Endothelial cell (in vitro differentiated cells): ENCODE measurements at places on chromosomes 4 and X. TPM values are rescaled to one million over a fixed set of nuclear protein-coding genes. Genes with fewer than 3 reads are reported as not detected.

GRCh38 chrX:56765811-56766553, 36.9 kb downstream of the NBDY start:
- no peak for DNase-seq

DNA sequence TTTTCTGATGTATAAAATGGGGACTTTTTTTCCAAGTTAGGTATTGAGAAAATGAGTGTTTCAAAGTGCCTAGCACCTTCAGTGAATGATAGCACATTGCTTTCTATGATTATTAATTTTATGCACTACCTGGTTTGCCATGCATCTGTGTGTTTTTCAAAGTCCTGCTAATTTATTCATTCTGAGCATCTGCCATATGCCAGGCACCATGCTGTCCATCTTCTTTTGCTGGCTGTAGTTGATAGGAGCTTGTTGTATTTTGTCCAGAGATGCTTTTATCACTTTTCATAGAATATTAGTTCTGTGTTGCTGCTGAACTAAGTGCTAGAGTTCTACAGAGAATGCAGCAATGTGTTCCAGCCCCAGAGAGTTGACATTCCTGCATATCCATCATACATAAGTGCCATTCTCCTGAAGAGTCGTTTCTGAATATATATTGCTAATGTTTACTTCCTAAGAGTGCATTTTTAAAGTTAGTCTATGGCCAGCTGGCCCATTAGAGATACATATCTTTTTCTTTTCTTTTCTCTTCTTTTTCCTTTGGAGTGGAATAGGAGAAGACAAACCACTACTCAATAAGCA, 49.0 kb upstream of the CLNK start:
- no peak for DNase-seq

- no peak for DNase-seq
These were observed 37.7 kb downstream of the FRYL start for GRCh38 chr4:48742412-48742811.

DNA sequence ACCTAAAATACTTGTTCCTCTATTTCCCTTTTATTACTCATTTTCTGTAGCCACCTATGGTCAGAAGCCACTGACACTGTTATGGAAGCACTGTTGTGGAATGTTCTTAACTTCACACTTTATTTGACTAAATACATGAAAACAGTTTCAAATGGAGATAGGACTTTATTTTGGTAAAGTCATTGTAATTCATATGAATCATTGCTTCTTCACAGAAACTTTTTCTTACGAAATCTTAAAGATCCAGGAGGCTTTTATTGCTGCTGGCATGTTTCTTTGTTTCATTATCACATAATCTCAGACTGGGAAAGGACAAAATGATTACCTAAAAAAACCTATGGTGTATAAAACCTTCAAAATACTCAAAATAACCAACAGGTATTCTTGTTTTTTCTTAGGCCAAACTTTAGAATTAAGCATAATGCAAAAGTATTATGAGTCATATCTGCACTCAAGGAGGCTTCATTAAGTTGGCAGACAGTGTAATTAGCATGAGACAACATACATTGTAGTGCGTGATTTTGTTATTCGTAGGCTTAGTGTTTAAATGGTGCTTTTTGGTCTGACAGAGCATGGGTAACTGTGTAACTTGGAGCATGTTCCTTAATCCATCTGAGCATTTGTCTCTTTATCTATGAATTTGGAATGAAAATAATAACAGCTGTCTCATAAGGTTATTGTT, 58.0 kb downstream of the SH3BGRL start:
- DNase-seq: no peak

DNA sequence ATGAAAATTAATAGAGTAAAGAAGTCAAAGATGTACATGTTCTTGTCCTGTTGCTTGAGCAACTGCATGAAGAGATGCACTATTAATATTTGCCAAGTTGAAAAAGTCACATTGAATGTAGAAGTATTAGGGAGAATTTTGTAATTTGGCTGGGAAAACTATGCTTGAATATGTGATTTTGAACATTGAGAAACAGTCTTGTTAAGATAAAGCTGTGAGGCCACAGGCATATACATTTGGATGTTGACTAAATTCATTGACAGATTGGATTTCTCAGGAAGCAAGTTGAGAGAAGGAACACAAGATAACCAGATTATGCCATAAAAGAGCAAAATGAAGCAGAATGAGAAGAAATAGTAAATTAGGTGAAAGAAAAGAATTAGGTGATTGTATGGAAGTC, 1777.5 kb upstream of the PCDH7 start:
- DNase-seq: no peak

GRCh38 chr4:165048170-165048569, 5.5 kb upstream of the TRIM75 start:
- no peak for DNase-seq

DNA sequence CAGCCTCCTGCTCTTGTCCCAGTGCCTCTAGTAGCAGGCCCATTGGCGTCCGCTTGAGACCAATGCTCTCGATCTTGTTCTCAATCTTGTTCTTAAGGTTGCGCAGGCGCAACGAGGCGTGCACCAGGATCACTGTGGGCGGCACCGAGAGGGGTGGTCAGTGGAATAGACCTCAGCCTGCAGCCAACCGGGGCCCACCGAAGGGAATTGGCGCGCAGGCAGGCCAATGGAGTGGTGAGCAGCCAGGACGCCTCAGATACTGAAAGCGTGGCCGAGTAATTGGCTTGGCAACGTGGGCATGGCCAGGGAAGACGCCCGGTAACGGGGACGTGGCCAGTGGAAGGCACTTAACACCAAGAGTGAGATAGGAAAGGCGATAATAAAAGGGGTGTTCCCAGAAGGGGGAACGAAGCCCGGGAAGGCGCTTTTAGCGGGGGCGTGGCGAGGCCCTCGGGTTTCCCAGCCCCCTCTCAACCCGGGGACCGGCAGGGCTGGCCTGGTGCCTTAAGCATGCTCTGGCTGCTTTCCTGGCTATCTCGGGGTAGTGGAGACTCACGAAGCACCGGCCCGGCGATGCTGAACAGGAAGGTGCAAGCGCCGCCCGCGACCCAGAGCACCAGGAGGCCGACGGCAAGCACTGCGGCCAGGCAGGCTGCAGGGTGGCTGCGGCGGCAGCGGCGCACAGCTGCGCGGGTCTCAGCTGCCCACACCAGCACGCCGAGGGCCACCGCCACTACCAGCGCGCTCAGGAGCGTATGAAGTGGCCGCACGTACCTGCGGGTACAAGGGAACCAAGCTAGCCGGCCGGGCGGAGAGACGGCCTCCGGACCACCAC, 1.7 kb downstream of the PRAF2 start:
- peak; percentile 52 for DNase-seq

DNA sequence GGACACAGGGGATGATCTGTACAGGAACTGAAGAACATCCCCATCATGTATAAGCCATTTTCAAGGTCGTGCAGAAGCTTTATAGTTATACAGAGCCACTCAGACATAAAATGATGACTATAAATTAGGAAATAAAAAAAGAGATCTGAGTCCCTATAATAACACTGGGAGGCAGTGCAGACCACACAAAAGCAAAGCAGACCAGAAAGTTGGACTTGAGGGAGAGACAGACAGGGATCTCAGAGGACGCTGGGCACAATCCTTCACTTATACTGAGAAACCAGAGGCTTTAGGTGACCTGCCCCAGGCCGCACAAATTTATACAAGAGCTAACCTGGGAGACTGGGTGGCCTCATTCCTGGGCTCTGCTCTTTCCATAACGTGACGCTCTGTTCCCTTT, 70.5 kb downstream of the HADH start:
- DNase-seq: peak; percentile 14

- no peak for DNase-seq
These were observed 4.5 kb downstream of the DCHS2 start for GRCh38 chr4:154487145-154487544.

DNA sequence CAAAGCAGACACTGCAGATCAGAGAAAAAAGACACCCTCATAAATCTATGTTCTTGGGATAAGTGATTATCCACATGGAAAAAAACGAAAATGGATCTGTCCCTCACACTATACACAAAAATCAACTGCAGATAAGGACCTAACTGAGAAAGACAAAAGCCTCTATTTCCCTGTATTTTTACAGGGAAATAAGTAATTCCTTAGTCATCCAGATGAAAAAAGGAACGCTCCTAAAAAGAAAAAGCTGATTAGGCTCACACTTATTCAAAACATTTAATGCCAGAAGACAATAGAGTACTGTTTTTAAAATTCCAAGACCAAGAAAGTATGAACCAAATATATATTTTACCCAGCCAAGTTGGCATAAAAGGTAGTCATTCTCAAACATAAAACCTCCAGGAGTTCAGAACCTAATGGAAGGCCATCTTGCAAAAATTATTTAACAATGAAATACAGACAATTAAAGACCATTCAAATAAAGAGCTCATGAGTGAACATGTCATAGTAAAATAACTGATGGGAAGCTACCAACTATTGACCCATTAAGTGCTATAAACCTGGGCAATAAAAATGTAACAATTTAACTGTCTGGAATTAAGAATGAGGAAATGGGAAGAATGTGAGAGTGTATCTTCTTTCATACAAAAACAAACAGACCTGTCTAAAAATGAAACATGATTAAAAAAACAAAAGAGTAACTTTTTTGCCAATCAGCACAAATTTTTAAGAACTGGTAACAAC, 20.4 kb downstream of the PAPSS1 start:
- no peak for DNase-seq

- no peak for DNase-seq
These were observed 2687.3 kb downstream of the PCDH7 start for GRCh38 chr4:33407496-33407895.

DNA sequence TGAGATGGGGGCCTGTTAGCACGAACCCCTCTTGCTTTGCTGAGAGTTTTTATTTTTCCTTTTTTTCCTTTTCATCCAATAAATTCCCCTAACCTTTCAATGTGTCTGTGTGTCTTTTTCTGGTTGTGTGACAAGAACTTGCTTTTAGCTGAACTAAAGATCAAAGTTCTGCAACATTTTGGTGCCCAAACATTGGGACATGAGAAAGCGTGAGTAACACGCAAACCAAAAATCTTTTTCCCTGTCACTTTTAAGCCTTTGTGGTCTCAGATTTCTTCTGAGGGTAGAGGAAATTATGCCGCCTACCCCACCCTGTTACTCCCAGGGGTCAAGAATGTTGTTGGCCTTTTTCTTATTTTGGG, 141.8 kb upstream of the CPXCR1 start:
- DNase-seq: no peak

DNA sequence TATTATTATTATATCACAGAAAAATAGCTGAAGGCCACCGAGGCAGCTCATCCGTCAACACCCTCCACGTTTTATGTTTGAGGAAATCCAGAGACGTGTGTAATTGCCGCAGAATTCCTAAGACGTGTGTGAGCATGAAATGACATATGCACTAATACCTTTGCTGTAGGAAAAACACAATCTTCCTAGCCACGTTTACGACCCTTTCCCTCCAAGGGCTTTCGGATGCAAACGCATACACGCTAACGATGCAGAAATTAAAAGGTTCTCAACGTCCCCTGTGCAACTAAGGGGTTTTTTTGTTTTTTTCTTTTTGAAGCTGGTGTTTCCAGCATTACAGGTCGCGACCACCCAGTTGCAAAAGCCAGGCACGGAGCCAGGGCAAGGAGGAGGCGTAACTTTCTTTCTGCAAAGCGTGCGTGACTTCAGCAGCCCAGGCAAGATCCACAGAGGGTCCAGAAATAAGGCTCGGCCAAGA, 33.8 kb downstream of the CRLF2 start:
- no peak for DNase-seq

GRCh38 chrX:13190051-13190450, 129.8 kb downstream of the ATXN3L start:
- no peak for DNase-seq

GRCh38 chr4:153560908-153561307, 94.7 kb downstream of the TMEM131L start:
- DNase-seq: no peak

DNA sequence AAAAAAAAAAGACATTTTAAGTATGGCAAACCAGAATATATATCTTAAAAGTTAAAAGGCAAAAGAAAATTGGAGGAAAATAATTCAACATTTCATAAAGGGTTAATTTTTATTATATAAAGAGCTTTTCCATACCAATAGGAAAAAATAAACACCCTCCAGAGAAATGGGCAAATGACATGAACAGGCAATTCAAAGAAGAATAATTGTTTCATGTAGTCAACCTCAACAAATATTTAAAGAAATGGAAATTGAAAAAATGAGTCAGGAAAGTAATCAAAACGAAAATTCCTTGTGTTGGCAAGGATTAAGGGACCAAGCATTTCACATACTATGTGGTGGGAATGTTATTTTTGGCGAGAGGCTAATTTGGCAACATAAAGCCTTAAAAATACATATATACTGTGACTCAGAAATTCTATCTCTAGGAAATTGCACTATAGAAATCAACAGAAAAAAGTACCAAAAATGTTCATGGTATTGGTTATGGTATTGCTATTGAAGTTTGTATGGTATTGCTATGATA, 87.6 kb downstream of the HAUS3 start:
- DNase-seq: no peak

DNA sequence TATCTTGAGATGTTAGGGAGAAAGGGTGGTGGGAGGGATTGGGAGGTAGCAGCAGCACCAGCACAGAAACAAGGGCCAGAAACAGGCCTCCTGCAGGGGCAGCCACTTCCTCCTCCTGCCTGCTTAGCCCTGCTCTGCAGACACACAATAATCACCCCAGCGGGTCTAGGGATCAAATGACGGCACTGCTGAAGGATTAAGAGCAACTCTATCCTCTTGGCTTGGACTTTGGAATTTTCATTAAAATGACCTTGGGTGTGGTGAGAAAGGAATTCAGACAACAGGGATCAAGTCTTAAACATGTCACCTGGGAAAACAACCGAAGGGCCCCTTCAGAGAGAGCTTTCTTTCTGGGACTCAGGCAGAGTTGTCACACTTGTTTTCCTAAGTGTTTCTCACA, 353.4 kb downstream of the SPRY1 start:
- DNase-seq: no peak

- DNase-seq: no peak
These were observed 18.0 kb downstream of the GRK4 start for GRCh38 chr4:2981256-2981819.

GRCh38 chrX:15033917-15034316, 160.7 kb downstream of the MOSPD2 start:
- no peak for DNase-seq

FGFBP1 gene
- total RNA-seq: not detected

SCRG1 gene
- not detected for total RNA-seq

SYNPO2 gene
- 1.1 TPM for total RNA-seq

SYTL4 gene
- 3.9 TPM for total RNA-seq

COQ2 gene
- 14.1 TPM for total RNA-seq

PASD1 gene
- total RNA-seq: not detected

ARHGEF38 gene
- not detected for total RNA-seq

HEPH gene
- total RNA-seq: 106 TPM

GYPE gene
- 0.41 TPM for total RNA-seq

FGFR3 gene
- 1.0 TPM for total RNA-seq
